ENCODE measurements at places on chromosomes 12 and 14.

- DNase-seq, result no peak
Measured at GRCh38 chr14:64706593-64707193, 2.5 kb downstream of the PLEKHG3 start.

GRCh38 chr14:56270921-56271320, 152.7 kb downstream of the PELI2 start:
- no peak for DNase-seq

DNA sequence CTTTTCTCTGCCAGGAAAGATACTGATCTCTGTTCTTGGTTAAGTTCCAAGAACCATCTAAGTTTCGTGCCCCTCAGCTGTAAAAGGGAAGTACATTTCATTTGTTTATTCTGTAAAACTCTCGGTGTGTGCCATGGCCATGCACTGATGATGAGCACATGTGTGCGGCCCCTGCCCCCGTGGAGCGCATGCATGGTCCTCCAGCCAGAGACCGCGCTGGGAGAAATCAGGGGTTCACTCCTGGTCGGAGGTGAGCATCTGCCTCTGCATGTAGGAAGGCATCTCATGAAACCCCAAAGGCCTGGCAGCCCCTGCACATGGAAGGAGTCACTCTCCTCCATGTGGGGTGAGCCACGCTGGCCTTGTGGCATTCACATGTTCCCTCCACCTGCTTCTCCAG, 102.5 kb upstream of the RTL1 start:
- no peak for DNase-seq

- DNase-seq, result no peak
Measured at GRCh38 chr14:90986510-90986909, 73.9 kb downstream of the RPS6KA5 start.

GRCh38 chr12:7113389-7113871, 4.4 kb upstream of the C1RL start:
- DNase-seq, result no peak

DNA sequence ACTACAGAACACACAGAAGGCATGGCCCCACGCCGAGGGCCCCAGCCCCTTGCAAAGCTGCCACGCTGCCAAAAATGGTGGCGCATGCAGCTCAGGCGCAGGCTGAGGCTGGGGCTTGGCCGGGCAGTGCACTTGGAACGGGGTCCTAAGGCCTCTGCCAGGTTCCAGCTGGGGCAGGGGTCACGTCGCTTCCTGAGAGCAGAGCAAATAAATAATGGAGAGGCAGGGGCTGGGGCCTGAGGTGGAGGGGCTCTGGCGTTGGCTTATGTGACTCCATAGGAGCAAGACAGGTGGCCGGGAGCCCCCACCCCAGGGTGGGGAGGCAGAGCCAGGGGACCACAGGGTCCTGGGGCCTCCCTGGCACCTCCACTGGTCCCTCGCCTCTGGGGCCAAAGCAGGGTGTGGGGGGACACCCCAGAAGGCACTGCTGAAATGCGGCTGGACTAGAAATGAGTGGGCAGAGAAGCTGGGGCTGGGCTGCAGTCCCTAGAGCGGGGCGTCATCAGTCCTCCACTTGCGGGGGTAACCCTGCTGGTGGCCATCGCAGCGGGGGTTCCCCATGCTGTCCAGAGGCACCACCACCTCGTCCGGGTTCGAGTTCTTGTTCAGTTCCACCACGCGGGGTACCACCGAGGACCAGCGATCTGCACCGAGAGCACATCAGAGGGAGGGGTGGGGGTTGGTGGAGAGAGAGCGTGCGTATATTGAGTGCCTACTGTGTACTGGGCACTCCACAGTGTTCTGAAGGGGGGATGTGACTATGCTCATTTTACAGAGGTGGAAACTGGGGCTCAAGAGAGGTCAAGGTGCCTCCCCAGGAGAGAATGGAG, 49.8 kb downstream of the TRPV4 start:
- no peak for DNase-seq

DNA sequence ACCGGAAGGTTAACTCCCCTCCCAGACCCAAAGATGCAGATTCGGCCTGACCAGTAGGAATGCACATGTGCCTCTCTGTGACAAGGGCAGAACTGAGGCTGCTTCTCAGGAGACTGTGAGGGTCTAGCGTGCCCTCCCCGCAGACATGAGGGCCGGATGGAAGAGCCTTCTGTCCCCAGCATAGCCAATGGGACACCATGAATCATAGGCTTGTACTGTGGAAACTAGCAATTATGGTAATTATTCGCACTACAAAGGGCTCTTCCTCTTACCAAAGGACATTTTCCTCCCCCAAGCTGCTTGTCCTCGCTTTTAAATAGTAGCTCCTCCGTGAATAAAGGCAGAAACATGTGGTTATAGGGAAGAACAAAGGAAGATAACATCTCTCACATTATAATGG, 6.2 kb downstream of the COA8 start:
- no peak for DNase-seq

GRCh38 chr12:57842342-57843294, 3.9 kb downstream of the CTDSP2 start:
- no peak for DNase-seq

DNA sequence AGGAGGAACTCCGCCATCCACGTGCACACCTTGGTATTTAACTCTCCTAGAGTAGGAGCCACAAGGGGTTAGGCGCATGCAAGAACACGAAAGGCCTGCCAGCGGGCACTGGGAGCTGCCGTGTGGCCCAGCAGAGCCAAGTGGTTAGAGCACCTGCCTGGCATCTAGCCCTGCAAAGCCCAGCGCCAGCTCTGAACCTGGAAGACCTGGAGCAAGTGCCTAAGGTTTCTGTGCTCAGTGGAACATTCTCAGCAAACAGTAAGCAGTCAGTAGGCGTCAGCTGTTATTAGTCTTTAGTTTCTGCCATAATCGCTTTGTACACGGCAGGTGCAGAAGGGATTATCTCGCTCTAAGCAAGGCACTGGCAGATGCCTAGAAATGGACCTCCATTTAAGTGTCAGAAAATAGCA, 55.4 kb downstream of the SETD3 start:
- peak; percentile 55 for DNase-seq

DNA sequence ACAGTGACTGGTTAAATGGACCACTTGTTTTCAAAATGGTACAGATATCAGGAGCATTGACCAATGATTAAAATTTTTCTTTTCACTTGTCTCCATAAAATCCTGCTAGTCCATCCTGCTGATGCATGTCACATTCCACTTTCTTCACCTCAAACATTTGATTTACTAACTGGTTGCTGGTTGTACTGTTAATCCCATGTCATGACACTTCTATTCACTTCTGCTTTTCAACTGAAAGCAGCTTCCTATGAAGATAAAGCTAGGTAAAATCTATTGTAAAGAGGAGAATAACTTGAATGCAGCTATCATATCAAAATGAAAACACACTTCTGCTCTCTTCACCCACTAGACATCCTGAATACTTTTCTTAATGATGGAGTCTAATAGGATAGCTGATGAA, 149.6 kb upstream of the OTX2 start:
- DNase-seq, result no peak

GRCh38 chr12:92927436-92928281, 1.4 kb downstream of the EEA1 start:
- no peak for DNase-seq

DNA sequence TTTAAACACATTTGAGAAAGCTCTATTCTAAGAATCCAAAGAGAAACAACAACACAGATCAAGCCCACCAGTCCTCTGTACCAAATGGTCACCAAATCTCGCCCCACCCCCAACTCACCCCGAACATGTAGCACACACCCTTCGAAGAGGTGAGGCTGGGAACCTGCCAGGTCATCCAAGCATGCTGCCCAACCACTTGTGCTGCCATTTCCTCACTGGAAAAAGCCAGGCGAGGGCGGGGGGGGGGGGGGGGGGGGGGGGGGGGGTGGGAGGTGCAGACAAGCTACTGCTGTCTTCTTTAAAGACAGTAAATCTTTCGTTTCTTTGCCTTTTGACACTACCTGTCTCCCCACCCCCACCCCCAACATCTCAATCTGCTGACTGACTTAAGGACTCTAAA, 59.9 kb downstream of the SETD3 start:
- DNase-seq, result no peak

DNA sequence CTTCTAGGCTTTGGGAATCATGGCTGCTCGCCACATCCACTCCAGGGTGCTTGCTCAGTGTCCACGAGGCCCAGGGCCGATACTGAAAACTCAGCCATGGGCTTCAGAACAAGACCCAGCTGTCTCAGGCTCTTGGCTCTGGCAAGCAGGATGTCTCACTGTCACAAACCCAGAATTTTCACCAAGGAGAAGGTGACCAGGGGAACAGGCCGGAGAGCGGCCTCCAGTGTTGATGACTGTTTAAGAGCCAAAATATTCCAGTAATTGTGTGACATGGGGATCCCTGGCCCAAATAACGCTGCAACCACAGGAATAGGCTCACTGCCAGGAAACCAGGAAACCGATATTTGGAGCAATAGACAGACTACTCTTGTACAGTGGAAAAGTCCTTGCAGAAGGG, 9.8 kb upstream of the SERPINA5 start:
- DNase-seq, result no peak

- peak; percentile 59 for DNase-seq
Measured at GRCh38 chr12:109387425-109388166, 39.9 kb downstream of the MYO1H start.

GRCh38 chr14:105503296-105503640, 12.2 kb downstream of the TEDC1 start:
- DNase-seq, result no peak

DNA sequence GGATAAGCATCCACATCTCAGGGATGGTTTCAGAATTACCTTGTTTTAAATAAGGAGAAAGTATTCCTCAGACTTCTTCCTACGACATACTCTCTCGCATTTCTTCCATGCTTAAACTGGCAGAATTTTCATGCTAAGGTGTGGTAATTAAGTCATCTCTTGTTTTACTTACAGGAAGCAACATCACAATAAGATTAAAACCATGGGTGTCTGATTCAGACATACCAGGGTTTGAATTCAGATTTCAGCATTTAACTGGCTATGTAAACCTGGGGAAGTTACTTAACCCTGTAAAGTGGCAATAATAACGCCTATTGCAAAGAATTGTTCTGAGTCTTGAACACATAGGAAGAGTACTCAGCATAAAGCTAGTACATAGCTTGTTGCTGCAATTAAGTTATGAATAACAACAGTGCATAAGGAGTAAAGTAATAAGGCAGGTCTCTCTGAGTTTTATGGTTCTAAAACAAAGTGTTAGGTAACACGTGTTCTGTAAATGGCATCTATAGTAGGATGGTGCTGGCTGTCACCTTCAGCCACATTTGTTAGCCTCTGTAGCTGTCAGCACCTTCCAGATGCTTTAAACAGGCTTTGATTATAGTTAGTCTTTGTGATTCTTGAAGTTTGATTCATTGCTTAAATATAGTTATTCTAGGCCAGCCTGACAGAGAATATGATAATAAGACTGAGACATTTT, 38.8 kb downstream of the IFT43 start:
- DNase-seq, result no peak

DNA sequence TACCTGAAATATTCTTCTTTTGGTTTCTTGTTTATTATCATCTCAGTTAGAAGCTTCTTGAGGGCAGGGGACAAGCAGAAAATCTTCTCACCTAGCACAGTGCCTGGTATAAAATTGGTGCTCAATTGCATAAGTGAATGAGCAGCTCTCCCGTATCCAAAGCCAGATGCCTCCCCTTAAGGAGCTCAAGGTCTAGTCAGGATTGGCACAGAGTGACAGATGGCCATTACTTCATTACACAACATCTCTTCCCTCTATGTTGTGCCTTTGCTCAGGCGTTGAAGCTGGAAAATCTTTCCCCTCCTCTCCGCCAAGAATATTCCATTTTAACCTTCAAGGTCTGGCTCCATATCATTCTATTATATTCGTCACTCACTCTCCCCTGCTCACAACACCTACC, 3.6 kb downstream of the SLC4A8 start:
- no peak for DNase-seq

DNA sequence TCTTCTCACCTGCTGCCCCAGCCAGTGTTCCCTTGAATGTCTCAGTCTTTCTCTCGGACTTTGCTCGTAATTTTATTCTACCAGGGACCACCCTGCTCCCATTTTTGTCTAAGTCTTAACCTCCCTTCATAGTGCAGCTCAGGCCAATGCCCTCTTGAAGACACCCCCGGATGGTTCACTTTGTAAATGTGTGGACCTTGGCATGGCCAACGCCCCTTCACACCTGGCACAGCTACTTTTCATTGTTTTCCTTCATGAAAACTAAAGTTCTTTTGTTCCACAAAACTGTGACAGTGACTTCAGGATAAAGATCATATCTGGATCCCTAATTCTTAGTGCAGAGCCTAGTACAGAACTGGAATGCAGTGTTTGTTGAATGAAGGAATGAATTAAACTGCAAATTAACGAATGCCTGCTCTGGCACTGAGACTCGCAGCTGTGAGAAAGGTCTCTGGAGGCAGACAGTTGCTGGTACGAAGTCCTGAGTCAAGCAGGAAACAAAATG, 3.5 kb upstream of the RNASE4 start:
- DNase-seq, result no peak

DNA sequence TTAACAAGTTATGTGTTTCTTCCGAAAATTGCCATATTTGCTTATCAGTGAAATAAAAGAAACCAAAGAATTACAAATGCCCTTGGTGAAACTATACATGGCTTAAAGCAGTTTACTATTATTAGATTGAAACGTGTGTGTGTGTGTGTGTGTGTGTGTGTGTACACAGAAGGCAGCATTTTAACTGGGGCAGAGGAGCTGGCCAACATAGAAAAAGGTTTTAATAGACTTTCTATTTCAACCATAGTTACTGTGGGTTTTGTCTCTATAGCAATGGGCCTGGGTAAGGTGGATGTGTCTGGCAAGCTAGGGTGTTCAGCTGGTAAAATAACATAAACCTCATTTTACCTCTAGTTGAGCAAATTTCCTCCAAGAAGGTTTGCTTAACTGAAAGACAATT, 6.5 kb downstream of the PRICKLE1 start:
- no peak for DNase-seq

DNA sequence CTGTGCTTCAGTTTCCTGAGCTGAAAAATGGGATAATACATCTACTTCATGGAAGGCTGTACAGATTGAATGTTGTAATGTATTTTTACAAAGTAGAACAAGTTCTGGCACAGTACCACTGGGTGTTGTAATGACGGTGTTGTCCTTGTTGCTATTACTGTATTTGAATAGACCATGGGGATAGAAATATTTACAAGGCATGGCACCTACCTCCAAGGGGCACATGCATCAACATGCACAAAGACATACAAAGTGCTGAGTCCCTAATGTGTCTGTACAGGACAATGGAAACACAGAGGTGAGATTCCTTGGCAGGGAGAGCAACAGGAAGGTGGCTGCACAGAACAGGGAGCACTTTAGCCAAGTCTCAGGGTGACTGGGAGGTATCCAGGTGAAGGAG, 930.6 kb upstream of the TMEM132C start:
- no peak for DNase-seq

Data from SHP77 treated with DMSO at 0.1 percent for 48 hours (cell line).